ENCODE measurements at places on chromosomes 16 and 17. TPM values are rescaled to one million over a fixed set of nuclear protein-coding genes. Genes with fewer than 3 reads are reported as not detected.

Gene CIITA
- not detected for polyA plus RNA-seq

Gene TBC1D3G
- 0.08 TPM for polyA plus RNA-seq

Gene XAF1
- not detected for polyA plus RNA-seq

Gene LGALS9B
- not detected for polyA plus RNA-seq

Gene CLEC18A
- 0.23 TPM for polyA plus RNA-seq

Gene PCTP
- 17.5 TPM for polyA plus RNA-seq

Gene OTOP3
- polyA plus RNA-seq: not detected

Gene CX3CL1
- polyA plus RNA-seq: 0.08 TPM

Gene TNS4
- polyA plus RNA-seq: 61.6 TPM

Gene TBX21
- polyA plus RNA-seq: 0.04 TPM

Gene MPRIP
- 192 TPM for polyA plus RNA-seq

Gene PYY
- polyA plus RNA-seq: not detected

Gene KAT8
- 38.3 TPM for polyA plus RNA-seq

Gene MT1X
- 121 TPM for polyA plus RNA-seq

Gene UTS2R
- not detected for polyA plus RNA-seq

Gene KRTAP17-1
- polyA plus RNA-seq: not detected

Gene AANAT
- polyA plus RNA-seq: not detected

Gene PTGES3L
- 3.5 TPM for polyA plus RNA-seq

Gene NPIPB2
- 2.7 TPM for polyA plus RNA-seq

Gene SGSM2
- polyA plus RNA-seq: 55.3 TPM

Gene YWHAE
- polyA plus RNA-seq: 1,575 TPM

Gene HOXB3
- 10.2 TPM for polyA plus RNA-seq

Gene RSL1D1
- polyA plus RNA-seq: 209 TPM

Gene CA5A
- polyA plus RNA-seq: not detected

Gene CCL11
- polyA plus RNA-seq: not detected

Gene CDH3
- polyA plus RNA-seq: 0.34 TPM
